ENCODE measurements at places on chromosomes 7 and 10.

GRCh38 chr7:113368256-113368655 is 249.9 kb upstream of the SMIM30 start:
- H3K36me3 ChIP-seq: no peaks in the 10 kb centered on the region
- H3K27ac ChIP-seq: no peak overlapping the region
- DNase-seq: no peak
- H3K4me3 ChIP-seq: no peak overlapping the region

DNA sequence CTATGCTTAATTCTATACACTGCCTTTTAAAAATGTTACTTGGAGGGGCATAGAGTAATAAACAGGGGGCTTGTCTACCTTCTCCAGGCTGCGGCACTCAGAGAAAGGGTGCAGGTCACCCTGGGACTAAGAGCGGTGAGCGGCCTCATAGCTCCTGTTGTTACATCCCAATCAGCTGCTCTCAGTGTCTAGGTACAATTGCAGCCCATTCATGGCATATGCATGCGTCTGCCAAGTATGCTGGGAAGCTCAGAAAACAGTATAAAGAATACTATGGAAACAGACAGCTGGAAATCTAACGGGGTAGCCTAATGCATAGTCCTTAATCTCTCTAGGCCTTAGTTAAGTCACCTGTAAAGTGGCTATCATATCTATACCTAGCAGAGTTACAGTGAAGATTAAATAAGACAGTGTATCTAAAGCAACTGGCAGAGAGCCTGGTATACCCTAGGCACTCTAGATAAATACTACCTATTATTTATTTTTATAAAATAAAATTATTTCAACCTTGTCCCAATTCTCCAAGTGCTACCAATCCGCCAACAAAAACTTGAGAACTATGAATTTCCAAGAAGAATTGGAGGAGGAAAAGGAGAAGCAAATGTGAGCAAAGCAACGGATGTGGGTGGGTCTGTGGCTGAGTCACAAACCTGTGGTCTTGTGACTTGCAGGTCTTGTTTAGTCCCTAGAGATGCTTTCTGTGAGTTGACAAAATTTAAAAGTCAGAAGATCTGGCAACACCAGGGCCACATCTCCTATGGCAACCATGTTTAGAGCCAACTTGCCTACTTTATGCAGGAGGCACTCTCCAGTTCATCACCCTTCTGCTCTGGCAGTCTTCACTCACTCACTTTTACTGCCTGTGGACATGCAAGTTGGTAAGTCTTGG is 183.0 kb downstream of the RAPGEF5 start:
- peak; percentile 70 for DNase-seq
- no peaks in the 10 kb centered on the region for H3K27me3 ChIP-seq
- peaks cover 8% of the 10 kb centered on the region for H3K4me1 ChIP-seq
- H3K36me3 ChIP-seq: peaks cover 21% of the 10 kb centered on the region
- H3K4me3 ChIP-seq: no peak overlapping the region

DNA sequence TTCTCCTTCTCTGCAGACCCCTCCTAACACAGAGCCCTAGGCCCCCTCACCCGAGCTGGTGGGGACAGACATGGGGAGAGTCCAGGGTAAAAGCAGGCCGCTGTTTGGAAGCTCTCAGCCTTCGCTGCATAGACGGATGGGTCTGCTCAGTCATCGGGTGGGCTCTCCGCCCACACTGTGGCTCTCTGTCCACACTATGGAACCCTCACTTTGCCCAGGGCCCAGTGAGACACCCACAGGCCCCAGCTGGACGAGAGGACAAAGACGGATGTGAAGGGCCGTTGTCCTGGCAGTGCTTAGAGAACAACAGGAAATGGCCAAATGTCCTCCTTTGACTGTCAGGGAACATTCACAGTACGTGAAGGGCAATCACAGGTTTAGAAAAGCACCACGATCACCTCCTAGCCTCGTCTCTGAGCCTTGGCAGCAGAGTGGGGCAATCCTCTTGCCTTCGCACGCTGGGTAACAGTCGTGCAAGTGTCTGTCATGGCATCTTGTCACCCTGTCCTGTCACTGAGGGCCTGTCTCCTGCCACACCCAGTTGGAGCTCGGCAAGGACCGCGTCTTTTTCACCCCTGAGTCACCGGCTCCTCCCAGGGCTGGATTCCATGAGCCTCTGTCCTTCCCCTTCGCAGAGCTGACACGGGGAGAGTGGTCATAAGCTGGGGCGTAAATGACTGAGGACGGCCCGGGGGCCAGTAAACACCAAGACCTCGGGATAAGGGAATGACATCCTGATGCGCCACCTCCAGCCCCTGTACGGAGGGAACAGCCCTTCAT is 80.6 kb downstream of the PRKAG2 start:
- peaks cover 3% of the 10 kb centered on the region for H3K4me1 ChIP-seq
- H3K27ac ChIP-seq: no peak overlapping the region
- no peak overlapping the region for H3K4me3 ChIP-seq
- H3K27me3 ChIP-seq: no peaks in the 10 kb centered on the region
- H3K36me3 ChIP-seq: no peaks in the 10 kb centered on the region

DNA sequence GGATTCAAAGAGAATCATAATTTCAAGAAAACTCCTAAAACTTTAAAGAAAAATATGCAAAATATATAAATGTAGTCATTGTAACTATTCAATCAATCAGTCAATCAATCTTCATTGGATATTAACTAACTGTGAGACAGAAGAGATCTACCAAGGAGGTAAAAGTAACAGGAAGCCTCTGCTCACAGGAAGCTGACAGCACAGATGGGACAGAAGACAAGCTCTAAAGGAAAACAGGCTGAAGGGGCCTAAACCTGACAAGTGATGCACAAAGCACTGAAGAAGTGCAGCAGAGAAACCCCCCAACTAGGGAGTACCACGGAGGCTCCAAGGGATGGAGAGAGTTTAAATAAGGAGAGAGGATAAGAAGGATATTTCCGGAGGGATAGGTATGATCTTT is 173.0 kb downstream of the SKAP2 start:
- DNase-seq: no peak
- no peaks in the 10 kb centered on the region for H3K36me3 ChIP-seq
- H3K4me3 ChIP-seq: no peak overlapping the region

GRCh38 chr10:70832852-70833528 is 17.2 kb downstream of the SGPL1 start:
- H3K4me1 ChIP-seq: no peaks in the 10 kb centered on the region
- no peaks in the 10 kb centered on the region for H3K36me3 ChIP-seq
- no peaks in the 10 kb centered on the region for H3K27me3 ChIP-seq
- DNase-seq: no peak

DNA sequence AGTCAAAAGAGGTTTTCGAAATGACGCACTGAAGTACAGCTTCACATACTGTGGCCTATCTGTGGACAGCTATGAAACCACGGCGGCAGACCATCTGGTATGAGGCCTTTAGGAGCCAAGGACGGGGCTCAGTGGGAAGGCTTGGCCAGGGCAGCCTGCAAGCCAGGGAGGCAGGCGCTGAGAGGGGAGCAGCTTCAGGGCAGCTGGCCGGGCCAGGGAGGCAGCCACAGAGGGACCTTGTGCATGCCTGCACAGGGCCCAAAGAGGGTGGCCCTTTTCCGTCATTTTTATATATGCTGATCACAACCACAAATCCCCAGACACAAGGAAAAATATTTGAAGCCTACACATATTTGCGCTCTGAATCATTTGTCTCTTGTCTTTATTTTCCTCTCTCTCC is 13.5 kb downstream of the CALD1 start:
- no peaks in the 10 kb centered on the region for H3K27me3 ChIP-seq
- no peak overlapping the region for H3K4me3 ChIP-seq
- no peak overlapping the region for H3K27ac ChIP-seq
- DNase-seq: no peak
- no peaks in the 10 kb centered on the region for H3K4me1 ChIP-seq

DNA sequence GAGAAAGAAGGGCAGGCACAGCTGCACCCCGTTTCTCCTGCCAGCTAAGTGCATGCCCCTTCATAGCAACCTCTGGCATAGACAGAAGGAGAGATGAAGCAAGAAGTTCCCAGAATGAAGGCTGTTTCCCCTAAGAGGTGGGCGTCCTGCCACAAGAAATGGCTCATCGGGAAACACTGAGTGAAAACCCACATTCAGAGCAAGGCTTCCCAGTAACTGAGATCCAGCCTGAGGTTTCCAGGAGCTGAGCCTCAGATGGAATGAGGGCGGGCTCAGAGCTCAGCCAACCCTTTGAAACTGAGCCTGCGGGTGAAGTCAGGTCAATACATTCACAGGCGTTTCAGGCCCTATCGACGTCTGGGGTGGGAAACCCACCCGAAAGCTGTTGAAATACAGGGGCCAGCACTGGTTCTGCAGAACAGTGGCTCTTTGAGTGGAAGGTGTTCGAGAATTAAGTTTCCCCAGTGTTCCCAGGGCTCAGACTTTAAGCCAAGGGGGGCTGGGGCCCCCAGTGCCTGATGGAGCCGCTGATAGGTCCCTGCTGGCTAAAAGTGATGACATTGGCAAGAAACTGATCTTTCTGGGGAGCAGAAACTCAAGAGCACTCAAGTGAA is 510.2 kb downstream of the RPS24 start:
- H3K27ac ChIP-seq: no peak overlapping the region
- no peaks in the 10 kb centered on the region for H3K27me3 ChIP-seq
- DNase-seq: no peak
- no peaks in the 10 kb centered on the region for H3K4me1 ChIP-seq

- DNase-seq: no peak
- H3K27ac ChIP-seq: no peak overlapping the region
- H3K4me3 ChIP-seq: no peak overlapping the region
- H3K36me3 ChIP-seq: peaks cover 15% of the 10 kb centered on the region
- peaks cover 40% of the 10 kb centered on the region for H3K4me1 ChIP-seq
- no peaks in the 10 kb centered on the region for H3K27me3 ChIP-seq
Measured at GRCh38 chr7:100566018-100566531, 7.6 kb downstream of the SAP25 start.

GRCh38 chr7:104963378-104963990 is 50.5 kb upstream of the KMT2E start:
- no peak overlapping the region for H3K27ac ChIP-seq
- H3K27me3 ChIP-seq: no peaks in the 10 kb centered on the region

- no peaks in the 10 kb centered on the region for H3K27me3 ChIP-seq
- peaks cover 2% of the 10 kb centered on the region for H3K36me3 ChIP-seq
- DNase-seq: no peak
- no peaks in the 10 kb centered on the region for H3K4me1 ChIP-seq
- H3K27ac ChIP-seq: no peak overlapping the region
Measured at GRCh38 chr7:105480931-105481330, 41.1 kb downstream of the PUS7 start.

- no peaks in the 10 kb centered on the region for H3K27me3 ChIP-seq
- no peak overlapping the region for H3K27ac ChIP-seq
- DNase-seq: no peak
- no peak overlapping the region for H3K4me3 ChIP-seq
- no peaks in the 10 kb centered on the region for H3K4me1 ChIP-seq
Measured at GRCh38 chr7:116449950-116450349, 49.6 kb upstream of the CAV2 start.

GRCh38 chr10:96025566-96025965 is 17.8 kb upstream of the CCNJ start:
- no peak overlapping the region for H3K27ac ChIP-seq
- H3K36me3 ChIP-seq: no peaks in the 10 kb centered on the region
- no peaks in the 10 kb centered on the region for H3K4me1 ChIP-seq
- H3K27me3 ChIP-seq: no peaks in the 10 kb centered on the region
- DNase-seq: no peak

- H3K36me3 ChIP-seq: no peaks in the 10 kb centered on the region
- no peak overlapping the region for H3K4me3 ChIP-seq
- no peaks in the 10 kb centered on the region for H3K27me3 ChIP-seq
- no peak overlapping the region for H3K27ac ChIP-seq
- no peak for DNase-seq
- H3K4me1 ChIP-seq: no peaks in the 10 kb centered on the region
Measured at GRCh38 chr10:107657851-107658250, 493.3 kb upstream of the SORCS1 start.

GRCh38 chr7:22356010-22356691 is 803 bp downstream of the RAPGEF5 start:
- H3K4me1 ChIP-seq: no peaks in the 10 kb centered on the region
- H3K27ac ChIP-seq: peak overlapping the region; percentile 64
- no peaks in the 10 kb centered on the region for H3K27me3 ChIP-seq

- H3K4me3 ChIP-seq: no peak overlapping the region
- DNase-seq: no peak
- no peaks in the 10 kb centered on the region for H3K4me1 ChIP-seq
- no peak overlapping the region for H3K27ac ChIP-seq
Measured at GRCh38 chr7:8817448-8818036, 384.1 kb downstream of the NXPH1 start.

DNA sequence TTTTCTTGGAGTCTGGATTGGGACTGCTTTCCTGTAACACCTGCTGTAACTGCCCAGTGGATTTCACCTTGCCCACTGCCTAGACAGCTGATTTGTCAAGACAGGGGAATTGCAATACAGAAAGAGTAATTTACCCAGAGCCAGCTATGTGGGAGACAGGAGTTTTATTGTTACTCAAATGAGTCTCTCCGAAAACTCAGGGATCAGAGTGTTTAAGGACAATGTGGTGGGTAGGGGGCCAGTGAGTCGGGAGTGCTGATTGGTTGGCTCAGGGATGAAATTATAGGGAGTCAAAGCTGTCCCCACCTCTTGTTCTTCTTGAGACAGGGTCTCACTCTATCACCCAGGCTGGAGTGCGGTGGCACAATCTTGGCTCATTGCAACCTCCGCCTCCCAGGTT is 25.2 kb upstream of the BNIP3 start:
- no peak overlapping the region for H3K27ac ChIP-seq
- H3K36me3 ChIP-seq: no peaks in the 10 kb centered on the region
- no peak overlapping the region for H3K4me3 ChIP-seq
- no peaks in the 10 kb centered on the region for H3K27me3 ChIP-seq
- H3K4me1 ChIP-seq: no peaks in the 10 kb centered on the region

- H3K27me3 ChIP-seq: no peaks in the 10 kb centered on the region
- no peak overlapping the region for H3K4me3 ChIP-seq
- no peak overlapping the region for H3K27ac ChIP-seq
- no peak for DNase-seq
Measured at GRCh38 chr10:121291823-121292222, 306.4 kb downstream of the FGFR2 start.

DNA sequence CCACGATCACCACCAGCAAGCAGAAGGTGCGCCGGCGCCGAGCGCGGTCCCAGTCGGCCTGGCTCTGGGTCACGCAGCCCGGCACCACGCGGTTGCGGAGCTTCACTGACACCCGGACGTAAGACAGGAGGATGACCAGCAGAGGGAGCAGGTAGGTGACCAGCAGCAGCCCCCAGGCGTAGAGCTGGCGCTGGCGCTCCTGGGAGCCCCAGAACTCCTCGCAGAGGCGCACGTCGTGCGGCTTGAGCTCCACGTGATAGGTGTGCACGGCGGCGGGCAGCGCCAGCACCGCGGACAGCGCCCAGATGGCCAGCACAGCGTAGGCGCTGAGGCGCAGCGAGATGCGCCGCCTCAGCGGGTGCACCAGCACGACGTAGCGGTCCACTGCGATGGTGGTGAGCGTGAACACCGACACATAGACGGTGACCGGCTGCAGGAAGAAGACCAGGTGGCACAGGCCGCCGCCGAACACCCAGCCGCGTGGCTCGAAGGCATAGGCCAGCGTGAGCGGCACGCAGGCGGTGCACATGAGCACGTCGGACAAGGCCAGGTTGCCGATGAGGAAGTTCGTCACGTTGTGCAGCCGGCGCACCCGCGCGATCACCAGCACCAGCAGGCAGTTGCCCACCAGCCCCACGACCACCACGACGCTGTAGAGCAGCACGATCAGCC is 920 bp downstream of the PRLHR start:
- no peak overlapping the region for H3K27ac ChIP-seq
- peaks cover 57% of the 10 kb centered on the region for H3K27me3 ChIP-seq
- H3K4me1 ChIP-seq: no peaks in the 10 kb centered on the region
- no peaks in the 10 kb centered on the region for H3K36me3 ChIP-seq

GRCh38 chr7:138257459-138258196 is 181.4 kb downstream of the AKR1D1 start:
- H3K4me1 ChIP-seq: no peaks in the 10 kb centered on the region
- no peak overlapping the region for H3K4me3 ChIP-seq
- no peaks in the 10 kb centered on the region for H3K27me3 ChIP-seq
- H3K36me3 ChIP-seq: no peaks in the 10 kb centered on the region
- no peak overlapping the region for H3K27ac ChIP-seq
